NCI-H1092 treated with DMSO at 0.1 percent for 48 hours (cell line): ENCODE measurements at places on chromosomes 13 and 19.

DNA sequence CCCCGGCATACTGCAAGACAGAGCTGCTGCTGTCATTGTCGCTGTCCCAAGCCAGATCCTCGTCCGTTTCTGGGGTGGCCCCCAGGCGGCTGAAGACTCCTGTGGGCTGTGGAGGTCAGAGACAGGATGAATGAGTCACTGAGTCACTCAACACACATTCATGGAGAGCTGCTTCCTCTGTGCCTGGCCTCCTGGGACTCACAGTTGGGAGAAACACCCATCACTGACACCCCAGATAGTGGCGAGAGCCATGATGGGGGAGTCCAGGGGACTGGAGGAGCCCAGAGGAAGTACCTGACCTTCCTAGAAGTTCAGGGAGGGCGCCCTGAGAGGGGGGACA lies 26.0 kb downstream of the C19orf47 start:
- DNase-seq: no peak

DNA sequence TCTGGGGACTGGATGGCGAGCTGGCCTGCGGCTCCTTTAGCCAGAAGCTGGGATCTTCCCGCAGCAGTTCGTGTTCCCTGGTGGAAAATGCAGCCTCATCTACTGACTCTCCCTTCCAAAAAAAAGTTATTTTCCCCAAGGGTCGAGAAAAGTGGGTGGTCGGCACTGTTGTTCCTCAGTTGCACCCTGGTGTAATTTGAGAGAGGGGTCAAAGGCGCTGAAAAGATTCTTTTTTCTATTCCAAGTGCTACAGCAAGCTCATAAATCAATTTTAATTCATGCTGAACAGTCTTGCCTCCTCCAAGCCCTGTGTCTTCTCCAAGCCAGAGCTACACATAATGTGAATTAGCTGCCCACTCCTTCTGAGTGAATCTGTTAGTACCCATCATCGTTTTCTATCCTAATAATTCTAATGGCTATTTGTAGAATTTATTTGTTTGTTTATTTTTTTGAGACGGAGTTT lies 774 bp downstream of the SLC25A15 start:
- DNase-seq: no peak

DNA sequence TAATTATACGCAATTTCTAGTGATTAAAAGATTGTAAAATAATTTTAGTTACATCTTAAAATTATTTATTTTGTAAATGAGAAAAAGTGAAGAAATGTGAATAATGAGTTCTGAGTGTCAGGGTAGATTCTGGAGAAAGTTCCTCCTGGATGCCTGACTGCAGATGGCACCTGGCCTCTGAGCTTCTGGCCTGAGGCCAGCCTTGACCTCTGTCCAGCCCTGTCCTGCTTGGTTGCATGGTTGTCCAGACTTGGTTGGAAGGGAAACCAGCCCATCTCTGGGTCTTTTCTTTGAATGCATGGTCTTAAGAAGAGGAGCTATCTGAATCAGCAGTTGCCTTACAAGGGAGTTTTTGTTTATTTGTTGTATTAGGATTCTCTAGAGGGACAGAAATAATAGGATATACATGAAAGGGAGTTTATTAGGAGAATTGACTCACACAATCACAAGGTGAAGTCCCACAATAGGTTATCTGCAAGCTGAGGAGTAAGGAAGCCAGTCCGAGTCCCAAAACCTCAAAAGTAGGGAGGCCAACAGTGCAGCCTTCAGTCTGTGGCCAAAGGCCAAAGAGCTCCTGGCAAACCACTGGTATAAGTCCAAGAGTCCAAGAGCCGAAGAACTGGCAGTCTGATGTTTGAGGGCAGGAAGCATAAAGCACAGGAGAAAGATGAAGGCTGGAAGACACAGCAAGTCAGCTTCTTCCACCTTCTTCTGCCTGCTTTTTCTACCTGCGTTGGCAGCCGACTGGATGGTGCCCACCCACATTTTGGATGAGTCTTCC lies 385.8 kb downstream of the ZNF536 start:
- no peak for DNase-seq

- DNase-seq: no peak
Measured at GRCh38 chr19:46372901-46373490, 26.1 kb downstream of the PPP5C start.

GRCh38 chr13:45615501-45616101 lies at the start of gene ERICH6B:
TSS of gene ERICH6B (minus strand) at chr13:45615739. CDS start at chr13:45597005, 18,734 bp downstream.
- peak; percentile 69 for DNase-seq

DNA sequence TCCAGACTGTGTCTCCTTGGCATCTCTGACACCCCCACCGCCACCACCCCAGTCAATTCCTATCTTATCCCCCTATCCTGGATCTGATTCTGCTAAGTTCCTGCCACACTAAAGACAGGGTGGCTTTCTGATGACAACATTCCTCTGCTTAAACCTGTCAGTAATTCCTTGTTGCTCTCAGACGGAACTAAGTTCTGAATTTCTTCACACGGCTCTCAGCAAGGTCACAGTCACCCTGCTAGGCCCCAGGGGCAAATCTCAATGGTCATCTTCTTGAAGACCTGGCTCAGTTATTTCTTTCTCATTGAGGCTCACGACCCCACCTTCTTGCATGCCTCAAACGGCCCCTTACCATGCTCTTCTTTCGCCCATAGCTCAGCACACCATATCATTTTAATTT lies 7.6 kb downstream of the ALOX5AP start:
- DNase-seq: no peak
